ENCODE measurements at places on chromosomes 13 and 19.

GRCh38 chr13:40781717-40782116, 7.7 kb upstream of the SLC25A15 start:
- no peak for DNase-seq

DNA sequence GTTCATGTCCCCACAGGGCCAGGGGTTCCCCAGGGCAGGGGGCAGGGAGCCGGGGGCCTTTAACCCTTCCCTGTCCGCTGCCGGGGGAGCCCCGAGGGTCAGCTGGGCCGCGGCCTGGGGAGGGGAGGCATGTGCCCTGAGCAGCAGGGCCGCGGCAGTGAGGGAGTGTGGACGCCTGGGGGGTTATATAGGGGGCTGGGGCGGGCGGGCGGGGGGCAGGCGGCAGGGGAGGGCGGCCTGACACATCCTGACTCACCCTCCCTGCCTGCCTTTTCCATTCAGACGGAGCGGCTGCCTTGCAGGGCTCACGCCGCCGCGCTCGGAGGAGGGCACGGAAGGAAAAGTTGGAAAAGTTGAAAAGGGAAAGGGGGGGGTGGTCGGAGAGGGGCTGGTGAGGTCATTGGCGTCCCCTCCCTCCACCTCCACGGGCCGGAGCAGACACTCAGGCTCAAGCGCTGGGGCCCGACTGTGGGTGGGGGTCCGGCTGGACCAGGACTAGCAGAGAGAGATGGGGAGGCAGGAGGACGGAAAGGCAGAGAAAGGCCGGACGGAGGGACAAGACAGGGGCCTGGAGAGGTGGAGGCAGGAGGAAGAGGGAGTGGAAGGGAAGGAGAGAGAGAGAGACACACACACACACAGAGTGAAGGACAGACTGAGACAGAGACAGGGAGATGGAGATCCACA, at the start of gene IL11:
Gene IL11, minus strand, starts transcription at position 159 of the 684 bp plus-strand sequence. Its CDS starts 153 bp downstream, at position 6.
- no peak for DNase-seq

- peak; percentile 44 for DNase-seq
Observed at GRCh38 chr19:18046059-18046718, 38.2 kb downstream of the ARRDC2 start.

GRCh38 chr19:53969366-53969765, 6.6 kb downstream of the CACNG8 start:
- DNase-seq: no peak

- DNase-seq: no peak
Observed at GRCh38 chr13:110413016-110413675, 106.1 kb downstream of the COL4A2 start.

GRCh38 chr13:111952814-111953213, 114.1 kb upstream of the SOX1 start:
- DNase-seq: no peak

- DNase-seq: no peak
Observed at GRCh38 chr19:32945260-32945659, 26.5 kb downstream of the CEP89 start.

GRCh38 chr13:74682746-74683145, 548.5 kb upstream of the KLF12 start:
- DNase-seq: peak; percentile 33

DNA sequence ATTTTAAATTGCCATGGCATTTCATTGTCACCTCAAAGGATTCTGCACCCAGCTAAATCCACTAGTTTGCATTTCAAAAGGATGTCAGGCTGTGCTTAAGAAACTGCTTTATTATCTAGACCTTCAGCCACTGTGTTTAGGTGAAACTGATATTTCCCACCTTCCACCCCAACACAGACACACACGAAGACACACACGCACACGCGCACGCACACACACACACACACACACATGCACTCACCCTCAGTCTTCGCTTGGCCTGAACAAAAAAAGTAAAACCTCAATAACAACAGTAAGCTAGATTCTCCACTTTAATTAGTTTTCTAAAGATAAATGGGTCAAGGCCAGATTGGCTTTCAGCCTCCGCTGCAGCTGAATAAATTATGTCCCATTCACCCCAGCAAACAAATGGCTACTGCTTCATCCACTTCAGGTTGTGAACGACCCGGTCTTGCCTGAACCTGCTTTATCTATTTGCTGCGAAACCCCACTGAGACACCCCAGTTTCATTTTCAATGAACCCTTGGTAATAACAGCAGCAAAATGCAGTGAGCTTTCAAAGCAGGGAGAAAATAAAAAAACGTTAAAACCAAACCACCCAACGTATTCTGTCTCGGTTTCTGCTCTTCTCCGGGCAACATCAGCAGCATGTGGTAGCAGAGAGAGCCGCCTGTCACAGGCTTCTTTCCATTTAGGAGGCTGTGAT, 166.8 kb downstream of the DCT start:
- DNase-seq: no peak

DNA sequence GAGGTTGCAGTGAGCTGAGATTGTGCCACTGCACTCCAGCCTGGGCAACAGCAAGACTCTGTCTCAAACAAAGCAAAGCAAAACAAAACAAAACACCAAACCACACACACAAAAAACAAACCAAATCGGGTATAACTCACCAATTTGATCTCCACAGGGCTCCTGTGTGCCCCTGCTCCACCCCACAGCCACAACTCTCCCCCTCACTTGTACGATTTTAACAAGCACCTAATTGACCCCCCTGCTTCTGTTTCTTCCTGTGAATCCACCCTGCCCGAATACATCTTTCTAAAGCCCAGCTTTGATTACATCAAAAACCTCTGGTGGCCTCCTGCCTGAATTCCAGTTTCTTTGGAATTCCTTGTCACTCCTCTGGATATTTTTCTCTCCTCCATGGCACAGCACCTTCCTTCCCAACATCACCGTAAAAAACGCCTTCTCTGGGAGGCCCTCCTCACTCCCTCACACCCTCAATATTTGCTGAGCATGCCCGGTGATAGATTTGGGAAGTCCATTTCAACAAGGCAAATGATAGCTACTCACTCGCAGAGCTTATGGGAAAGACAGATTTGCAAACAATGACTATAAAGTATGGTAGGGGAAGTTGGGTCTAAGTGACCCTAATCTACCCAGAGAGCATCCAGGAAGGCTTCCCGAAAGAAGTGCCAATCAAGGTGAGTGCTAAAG, 11.6 kb upstream of the RANBP3 start:
- DNase-seq: no peak

- no peak for DNase-seq
Observed at GRCh38 chr13:102993348-102993747, 72.9 kb downstream of the SLC10A2 start.

DNA sequence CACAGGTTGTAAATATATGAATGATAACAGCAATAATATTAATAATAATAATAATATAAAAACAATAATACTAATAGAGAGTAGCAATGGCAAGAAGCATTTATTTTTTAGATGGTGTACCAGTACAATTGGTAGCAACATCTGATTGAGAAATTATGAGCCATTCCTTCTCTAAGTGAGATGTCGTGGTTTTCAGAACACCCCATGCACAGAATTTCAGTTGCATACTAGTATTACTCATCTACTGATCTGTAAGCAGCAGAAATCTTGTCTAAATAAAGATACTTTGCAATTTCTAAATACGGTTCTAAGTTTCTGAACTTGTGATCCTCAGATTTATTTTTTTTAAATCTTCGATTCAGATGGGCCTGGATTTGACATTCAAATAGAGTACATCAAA, 788.0 kb upstream of the ATXN8OS start:
- DNase-seq: no peak

- no peak for DNase-seq
Observed at GRCh38 chr19:3188627-3189596, 3.2 kb downstream of the NCLN start.

GRCh38 chr13:23667750-23668149, 97.5 kb downstream of the TNFRSF19 start:
- DNase-seq: no peak

Measured in NCI-H446 treated with DMSO at 0.1 percent for 48 hours (cell line).